ENCODE measurements at places on chromosomes 11 and 22.

DNA sequence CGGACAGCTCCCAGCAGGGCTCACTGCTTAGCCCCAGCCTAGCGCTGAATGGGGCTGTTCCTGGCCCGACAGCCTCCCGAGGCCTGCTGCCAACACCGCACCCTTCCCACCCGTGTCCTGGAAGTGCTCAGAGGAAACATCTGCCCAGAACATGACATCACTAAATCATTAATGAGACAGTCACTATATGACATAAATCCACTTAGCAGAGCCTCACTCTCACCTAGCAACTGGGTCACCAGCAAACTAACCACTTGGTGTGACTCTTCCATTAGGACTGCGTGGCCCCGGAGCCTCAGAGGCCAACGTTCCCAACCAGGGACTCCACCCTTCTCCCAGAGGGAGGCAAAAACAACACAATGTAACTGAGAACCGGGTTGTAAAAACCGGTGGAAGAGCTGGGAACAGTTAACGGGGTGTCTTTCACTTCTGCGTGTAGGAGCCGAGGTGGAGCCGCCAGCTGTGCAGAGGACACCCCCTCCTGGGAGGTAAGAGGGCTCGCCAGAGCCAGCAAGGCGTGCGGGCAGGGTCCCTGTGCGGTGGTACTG, 21.4 kb upstream of the PACSIN2 start:
- no peak for DNase-seq

GRCh38 chr11:79241205-79241851, 199.5 kb downstream of the TENM4 start:
- DNase-seq = no peak

GRCh38 chr11:35354644-35355043, 64.7 kb downstream of the SLC1A2 start:
- no peak for DNase-seq

- DNase-seq = no peak
Observed at GRCh38 chr11:45180179-45180847, 33.9 kb downstream of the PRDM11 start.

GRCh38 chr22:44915441-44915840, 94.4 kb downstream of the PHF21B start:
- no peak for DNase-seq

DNA sequence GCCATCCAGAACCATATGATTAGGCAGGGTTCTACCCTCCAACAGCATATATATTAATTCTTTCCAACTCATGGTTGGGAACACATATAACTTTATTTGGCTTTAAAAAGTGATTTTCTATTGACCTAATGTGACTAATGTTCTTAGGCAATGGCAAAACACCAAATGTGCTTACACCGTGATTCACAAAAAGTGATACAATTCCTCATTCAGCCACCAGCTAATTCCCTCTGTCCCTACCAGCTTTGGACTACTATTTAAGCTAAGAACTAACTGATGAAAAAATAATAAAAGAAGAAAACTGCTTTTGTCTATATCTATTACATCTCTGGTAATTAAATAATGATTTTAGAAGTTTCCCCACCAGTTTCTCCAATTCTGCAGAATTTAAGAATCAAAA, 4.7 kb downstream of the CTSC start:
- no peak for DNase-seq

DNA sequence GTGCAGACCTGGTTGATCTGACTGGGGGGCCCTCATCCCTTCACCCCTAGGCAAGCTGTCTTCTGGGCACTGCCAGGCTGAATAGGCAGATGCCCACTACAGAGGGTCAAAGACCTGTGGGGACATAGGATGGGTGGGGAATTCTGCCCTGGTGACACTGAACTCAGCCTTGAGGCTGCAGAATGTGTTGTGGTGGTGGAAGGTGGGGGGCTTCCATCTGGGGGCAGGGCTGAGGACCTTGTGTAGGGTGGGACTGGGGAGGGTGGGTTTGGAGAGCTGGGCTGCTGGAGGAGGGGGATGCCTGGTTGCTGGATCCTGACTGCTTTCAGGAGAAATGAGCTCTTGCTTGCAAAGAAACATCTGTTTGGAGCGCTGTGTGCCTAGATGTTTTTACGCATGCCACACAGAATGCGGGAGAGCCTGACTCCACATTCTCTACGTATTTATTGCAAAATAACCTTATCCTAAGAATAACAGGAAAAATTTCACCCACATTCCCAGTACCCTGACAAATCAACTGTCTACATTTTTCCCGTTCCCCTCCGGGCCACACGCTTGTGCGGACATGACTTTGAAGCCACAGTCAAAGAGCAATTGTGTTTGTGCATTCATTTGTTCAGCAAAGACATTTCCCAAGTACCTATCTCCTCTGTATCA, 18.3 kb downstream of the SMIM38 start:
- DNase-seq = no peak

- no peak for DNase-seq
Observed at GRCh38 chr11:132008872-132009271, 638.5 kb downstream of the NTM start.

DNA sequence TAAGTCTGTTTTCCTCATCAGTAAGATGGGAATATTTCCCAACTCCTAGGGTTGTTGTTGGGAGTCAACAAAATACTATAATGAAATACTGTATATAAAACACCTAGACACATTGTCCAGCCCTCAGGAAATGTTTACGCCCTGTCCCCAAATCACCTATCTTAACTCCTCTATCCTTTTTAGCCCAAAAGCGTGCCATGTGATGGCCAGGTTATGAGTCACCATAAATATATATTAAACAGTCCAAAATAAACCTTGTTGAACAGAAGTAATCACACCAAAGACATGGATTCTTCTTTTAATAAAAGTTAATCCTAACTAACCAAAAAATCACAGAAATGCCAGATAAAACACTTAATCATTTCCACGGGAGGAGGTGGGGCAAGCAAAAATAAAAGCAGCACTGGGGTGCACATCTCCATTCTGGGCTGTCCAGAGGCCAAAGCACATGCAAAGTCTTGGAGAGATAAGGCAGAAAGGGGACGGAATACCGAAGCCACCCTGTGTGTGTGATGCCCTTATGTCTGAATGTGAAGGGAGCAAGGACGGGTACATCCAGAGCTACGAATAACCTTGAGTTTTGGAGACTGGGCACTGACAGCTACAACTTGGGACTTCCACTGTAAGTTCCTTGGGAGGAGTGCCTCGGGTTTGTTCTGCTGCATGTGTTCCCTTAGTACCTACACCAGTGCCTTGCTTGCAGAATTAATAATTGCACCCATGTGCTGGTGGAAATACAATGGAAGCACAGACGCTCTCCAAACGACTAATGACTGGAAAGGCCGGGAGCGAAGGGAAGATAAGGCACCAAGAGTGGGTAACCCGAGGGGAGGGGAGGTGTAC, 1.1 kb downstream of the OSBP start:
- DNase-seq = no peak

- DNase-seq = no peak
Observed at GRCh38 chr22:23684561-23685031, 6.2 kb upstream of the RGL4 start.

DNA sequence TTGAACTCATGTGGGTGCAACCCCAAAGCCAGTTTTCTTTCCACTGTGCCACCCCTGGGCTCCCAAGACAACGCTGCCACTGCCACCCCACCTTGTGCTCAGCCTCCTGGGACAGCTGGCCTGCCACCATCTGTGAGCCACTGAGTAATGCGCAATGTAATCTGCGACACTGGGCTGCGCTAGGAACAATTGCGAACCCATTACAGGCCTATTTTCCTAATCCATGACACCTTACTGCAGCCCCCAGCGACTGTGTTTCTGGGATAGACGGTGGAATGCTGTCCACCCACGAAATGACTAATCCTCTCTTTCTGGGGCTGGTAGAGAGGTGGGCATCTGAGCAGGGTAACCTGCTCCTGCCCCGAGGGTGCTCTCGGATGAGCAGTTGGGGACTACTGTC, 22.2 kb downstream of the FLRT1 start:
- DNase-seq = no peak

GRCh38 chr11:133323354-133323753, 208.9 kb downstream of the OPCML start:
- no peak for DNase-seq

GRCh38 chr11:131910523-131911387, 540.3 kb downstream of the NTM start:
- DNase-seq = no peak

DNA sequence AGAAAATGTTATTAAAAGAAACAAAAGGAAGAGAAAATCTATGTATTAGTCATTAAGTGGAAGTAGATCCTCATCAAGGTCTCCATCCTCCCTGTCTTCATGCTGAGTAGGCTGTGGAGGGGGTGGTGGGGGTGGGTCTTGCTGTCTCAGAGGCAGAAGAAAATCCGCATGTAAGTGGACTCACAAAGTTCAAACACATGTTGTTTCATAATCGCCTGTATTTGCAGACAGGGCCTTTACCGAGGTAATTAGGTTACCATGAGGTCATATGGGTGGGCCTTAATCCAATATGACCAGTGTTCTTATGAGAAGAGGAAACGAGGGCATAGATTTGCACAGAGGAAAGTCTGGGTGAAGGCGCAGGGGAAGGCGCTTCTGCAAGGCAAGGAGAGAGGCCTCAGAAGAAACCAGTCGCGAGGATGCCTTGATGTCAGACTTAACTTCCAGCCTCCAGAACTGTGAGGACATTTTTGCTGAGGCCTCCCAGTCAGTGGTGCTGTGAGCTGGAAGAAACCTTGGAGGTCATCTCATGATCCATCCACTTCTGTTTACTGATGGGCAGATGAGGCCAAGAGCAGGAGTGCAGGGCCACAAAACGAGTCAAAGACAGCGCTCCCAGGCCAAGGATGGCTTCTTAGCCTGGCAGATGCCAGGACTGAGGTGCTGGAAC, 49.3 kb upstream of the THY1 start:
- DNase-seq = no peak

DNA sequence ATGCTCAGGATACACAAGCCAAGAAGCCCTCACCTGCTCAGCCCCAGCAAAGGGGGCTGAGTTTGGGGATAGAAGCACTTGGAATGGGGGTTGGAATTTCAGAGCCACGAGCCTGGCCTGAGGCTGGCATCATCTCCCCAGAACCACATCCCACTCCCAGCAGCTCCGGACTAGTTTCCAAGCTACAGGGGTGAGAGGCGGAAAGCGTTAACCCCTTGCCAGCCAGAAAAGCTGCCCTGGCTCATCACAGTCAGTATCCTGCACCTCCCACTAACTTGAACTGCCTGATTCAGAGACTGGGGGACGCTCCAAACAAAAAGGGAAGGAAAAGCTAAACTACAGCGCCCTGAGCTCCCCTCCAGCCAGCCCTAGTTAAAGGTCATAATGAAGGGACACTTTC, 19.0 kb upstream of the CHST1 start:
- no peak for DNase-seq

DNA sequence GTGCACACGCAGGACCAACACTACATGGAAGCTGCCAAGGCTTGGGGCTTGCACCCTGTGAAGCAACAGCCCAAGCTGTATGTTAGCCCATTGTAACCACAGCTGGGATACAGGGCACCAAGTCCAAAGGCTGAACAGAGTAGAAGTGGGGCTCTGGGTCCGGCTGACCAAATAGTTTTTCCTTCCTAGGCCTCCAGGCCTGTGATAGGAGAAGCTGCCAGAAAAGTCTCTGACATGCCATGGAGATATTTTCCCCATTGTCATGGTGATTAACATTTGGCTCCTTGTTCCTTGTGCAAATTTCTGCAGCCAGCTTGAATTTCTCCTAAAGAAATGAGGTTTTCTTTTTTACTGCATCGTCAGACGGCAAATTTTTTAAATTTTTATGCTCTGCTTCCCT, 941.2 kb downstream of the FAM181B start:
- DNase-seq = no peak

DNA sequence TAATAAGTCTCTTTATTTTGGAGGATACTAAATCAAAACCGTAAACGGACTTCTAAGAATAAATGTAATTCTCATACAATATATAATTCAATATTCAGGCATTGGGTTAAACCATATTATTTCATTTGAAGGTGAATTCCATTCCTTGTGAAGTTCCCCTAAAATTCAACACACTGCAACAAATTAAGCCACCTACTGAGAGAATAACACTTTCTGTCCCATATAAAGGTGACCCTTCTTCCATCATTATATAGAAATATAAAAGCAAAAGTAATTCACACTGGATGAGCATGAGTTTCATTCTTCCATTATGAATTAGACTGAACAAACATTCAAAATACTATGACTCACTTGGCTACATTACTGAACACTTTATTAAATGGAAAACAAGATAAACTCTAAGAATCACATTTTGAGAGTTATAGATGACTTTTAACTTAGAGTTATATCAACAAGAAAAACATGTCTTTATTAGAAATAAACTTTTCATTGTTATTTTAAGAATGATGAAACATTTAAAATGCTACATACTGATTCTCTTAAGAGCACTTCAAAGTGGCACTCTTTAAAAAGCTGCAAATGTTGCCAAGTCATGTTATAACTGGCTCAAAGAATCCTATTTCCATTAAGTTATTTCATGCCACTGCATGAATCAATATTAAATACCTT, 2.8 kb downstream of the SESN3 start:
- no peak for DNase-seq

GRCh38 chr11:71281204-71281603, 28.8 kb upstream of the SHANK2 start:
- DNase-seq = no peak

- DNase-seq = no peak
Observed at GRCh38 chr22:37186228-37186996, 1.6 kb downstream of the C1QTNF6 start.
